ENCODE measurements at places on chromosomes 7 and 10.

DNA sequence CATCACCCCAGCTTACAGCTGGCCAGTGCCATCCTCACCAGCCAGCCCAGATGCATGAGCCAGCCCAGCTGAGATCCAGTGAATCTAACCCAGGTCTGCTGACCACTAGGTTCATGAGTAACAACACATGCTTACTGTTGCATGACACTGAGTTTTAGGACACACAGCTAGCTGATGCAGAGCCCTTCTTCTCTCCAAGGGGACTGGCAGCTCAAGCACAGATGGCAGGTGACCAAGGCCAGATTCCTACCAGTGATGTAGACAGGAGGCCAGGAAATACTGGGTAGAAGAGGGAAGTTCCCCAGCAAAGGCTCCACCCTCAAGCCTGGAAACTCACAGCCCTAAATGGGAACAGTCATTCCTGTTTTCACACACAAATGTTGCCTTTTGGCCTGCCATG is 236.6 kb downstream of the GRID1 start:
- no peak for DNase-seq

DNA sequence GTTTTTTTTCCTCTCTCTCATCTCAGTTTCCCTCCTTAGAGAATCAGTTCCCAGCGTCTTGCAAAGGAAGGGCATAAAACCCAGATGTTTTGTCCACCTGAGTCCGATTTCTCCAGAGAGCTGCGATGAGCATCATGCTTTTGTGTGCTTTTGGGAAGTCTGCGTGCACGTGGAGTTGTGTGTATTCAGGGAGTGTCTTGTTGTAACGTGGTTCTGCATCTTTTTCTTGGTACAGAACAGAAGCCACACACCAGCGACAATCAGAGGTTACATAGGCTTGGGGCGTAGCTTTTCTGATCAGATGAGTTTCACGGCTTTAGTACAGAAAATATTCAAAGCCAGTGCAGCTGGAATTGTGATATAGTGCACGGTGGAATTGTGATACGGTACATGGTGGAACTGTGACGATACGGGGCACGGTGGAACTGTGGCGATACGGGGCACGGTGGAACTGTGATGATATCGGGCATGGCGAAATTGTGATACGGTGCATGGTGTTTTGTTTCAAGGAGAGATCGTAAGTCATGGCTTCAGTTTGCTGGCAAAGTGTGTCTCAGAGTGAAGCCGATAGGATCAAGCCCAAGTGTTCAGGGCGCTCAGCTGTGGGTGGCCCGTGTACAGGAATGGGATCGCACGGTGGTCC is 32.8 kb downstream of the FOXK1 start:
- no peak for DNase-seq

- no peak for DNase-seq
Measured at GRCh38 chr10:67819768-67820204, 18.2 kb downstream of the DNAJC12 start.

DNA sequence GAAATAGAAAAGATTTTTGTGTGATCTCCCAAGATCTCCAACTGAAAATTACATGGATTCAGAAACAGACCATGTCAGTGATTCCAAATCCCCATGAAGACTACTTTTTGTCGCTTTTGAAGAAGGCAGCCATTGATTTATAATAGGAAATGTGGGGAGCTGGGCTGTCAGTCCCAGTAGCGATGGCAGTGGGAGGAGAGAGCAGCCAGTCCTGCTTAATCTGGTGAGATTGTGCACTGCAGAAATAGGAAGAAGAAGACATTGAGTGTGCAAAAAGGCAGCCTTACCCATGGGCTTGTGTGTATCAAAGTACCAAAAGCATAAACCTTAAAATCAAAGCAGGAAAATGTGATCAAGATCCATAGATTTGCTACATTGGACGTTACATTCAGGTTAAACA is 4.8 kb downstream of the ADRB1 start:
- DNase-seq: no peak

Data from hypothalamus (tissue), 51 donors.